ENCODE measurements at places on chromosomes 7 and 10. TPM values are rescaled to one million over a fixed set of nuclear protein-coding genes. Genes with fewer than 3 reads are reported as not detected.
A peak's percentile ranks its signal among the peaks of the same experiment; 100 is the strongest.

TRDMT1 gene
- total RNA-seq, result 7.1 TPM

C10orf62 gene
- not detected for total RNA-seq

FBXL13 gene
- total RNA-seq, result 0.55 TPM

KEL gene
- not detected for total RNA-seq

GRCh38 chr10:58275908-58276307 is 6.9 kb downstream of the CISD1 start:
- no peak for DNase-seq

DNA sequence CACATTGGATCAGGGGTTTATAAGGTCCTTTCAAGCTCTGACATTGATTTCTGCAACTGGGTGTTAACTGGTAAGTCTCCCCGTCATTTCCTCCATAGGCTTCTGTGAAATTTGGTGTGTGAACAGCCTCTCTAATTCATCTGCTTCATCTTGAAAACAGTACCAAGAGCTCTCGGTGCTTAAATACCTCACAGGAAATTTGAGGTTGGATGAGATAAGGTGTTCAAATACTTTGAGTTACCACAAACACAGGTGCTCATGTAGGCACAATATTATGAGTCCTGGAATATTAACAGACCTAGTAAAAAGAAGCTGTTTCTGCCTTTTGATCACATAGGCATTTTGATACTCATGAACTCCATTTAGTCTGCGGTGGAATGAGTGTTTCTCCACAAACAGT is 85.2 kb downstream of the RTKN2 start:
- DNase-seq, result no peak

GRCh38 chr7:138092486-138093028 is 16.3 kb downstream of the AKR1D1 start:
- no peak for DNase-seq

- DNase-seq, result no peak
Observed at GRCh38 chr7:146539836-146540235, 423.2 kb downstream of the CNTNAP2 start.

DNA sequence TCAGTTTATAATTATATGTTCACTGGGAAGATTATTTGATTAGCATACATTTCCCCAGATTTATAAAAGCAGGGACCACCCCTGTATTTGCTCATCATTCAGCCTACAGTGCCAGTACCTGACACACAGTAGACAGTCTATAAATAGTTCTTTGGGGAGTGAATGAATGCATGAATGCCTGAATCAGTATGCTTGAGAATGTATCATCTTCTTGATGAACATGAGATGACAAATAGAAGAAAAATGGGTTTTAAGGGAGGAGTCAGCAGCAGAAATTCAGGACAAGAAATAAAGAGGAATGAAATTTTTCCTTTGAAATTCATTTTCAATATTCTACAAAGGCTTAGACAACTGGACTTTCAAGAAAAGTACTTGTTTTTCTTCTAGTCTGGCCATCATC is 295.8 kb upstream of the LRRTM3 start:
- DNase-seq, result no peak

DNA sequence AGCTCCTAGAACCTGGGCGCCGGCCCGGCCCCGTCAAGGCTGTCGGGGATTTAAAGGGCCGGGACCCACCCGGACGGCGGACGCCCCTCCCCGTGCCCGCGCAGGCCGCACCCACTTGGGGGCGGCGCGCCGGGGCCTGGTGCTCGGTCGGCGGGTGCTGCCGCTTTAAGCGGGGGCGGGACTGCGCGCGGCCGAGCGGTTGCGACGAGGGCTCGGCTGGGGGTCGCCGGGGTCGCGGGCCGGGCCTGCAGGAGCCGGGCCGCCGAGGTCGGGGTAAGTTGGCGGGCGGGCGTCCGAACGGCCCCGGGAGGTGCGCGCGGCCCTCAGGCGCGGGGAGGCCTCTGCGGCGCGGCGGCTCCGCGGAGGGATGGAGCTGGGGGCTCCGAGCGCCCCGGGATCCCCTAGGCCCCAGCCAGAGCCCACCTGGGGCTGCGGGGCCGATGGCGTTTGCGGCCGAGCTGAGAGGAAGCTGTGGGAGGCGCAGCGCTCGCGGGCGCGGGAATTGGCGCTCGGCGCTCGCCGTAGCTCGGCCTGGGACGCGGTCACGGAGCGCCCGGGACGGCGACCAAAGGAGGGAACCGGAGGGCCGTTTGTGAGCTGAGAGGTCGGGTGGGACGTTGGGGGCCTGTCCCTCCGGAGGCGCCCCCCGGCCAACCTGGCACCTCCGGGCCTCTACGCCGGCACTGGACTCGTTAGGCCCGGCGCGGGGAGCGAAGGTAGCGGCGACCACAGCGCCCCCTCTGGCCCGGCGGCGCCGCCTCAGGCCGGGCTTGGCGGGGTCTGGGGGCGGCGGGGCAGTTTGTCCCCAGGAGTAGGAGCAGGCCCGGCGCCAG is at the start of gene TRRAP:
TSS of gene TRRAP (plus strand) at position 168 of the 833 bp plus-strand sequence. CDS start 2,619 bp downstream, outside the sequence.
- peak; percentile 93 for DNase-seq

GRCh38 chr7:55055479-55055878 is 36.7 kb downstream of the EGFR start:
- DNase-seq, result no peak

All from mesenteric fat pad (tissue), 1 donor.